Upper lobe of left lung (tissue), 6 donors: ENCODE measurements at places on chromosomes 4 and X. TPM values are rescaled to one million over a fixed set of nuclear protein-coding genes. Genes with fewer than 3 reads are reported as not detected.

Gene BEX5
- total RNA-seq, result 3.7 TPM

Gene TMPRSS11F
- not detected for total RNA-seq

Gene ABLIM2
- 9.3 TPM for total RNA-seq

Gene GAGE12E
- not detected for total RNA-seq

Gene SYN1
- 0.66 TPM for total RNA-seq

Gene ADGRL3
- 8.5 TPM for total RNA-seq

Gene FRAS1
- total RNA-seq, result 8.4 TPM

Gene WAS
- 46.0 TPM for total RNA-seq

Gene SPANXD
- not detected for total RNA-seq

Gene PABPC5
- not detected for total RNA-seq

Gene L1CAM
- not detected for total RNA-seq

Gene TSPAN7
- total RNA-seq, result 7.3 TPM

Gene RHOH
- 6.9 TPM for total RNA-seq

DNA sequence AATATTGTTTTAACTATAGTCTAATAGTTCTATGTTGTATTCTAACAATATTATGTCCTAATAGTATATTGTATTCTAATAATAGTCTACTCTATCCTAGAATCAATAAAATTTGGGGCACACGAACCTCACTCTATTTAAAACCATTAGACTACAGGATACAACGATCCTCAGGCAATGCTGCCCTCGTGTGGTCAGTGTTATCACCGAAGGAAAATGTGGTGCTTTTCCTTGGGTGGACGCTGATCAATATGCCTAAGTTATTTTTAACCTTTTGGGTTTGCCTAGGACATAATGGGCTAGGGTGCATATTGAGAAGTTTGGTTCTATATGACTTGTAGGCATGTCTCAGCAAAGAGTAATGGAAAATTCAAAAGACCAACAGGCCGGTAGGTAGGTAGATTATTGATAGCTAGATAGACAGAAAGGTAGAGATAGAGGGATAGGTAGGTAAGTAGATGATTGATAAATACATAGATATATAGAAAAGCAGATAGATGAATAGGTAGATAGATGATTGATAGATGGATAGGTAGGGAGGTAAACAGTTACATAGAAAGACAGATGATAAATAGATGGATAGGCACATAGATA lies 75.1 kb downstream of the PRKX start:
- peak; percentile 29 for DNase-seq

GRCh38 chr4:42656679-42656943 lies 294 bp downstream of the ATP8A1 start:
- no peak for DNase-seq

DNA sequence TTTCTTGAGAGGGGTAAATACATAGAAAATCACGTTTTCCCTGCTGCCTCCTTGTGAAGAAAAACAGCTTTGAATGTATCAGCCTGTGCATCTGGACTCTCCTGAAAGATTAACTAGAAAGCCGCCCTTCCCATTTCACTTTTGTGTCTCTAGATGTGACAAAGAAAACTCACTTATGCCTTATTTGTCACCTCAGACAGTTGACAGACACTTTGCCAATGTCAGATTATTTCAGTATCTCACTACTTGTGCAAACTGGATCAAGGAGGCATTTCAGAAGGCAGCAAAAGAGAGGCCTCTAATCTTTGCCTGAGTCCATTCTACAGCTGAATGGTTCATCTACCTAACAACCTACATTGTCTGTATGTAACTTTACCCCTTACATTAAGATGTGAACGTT lies 754.9 kb downstream of the RPA4 start:
- DNase-seq, result no peak

DNA sequence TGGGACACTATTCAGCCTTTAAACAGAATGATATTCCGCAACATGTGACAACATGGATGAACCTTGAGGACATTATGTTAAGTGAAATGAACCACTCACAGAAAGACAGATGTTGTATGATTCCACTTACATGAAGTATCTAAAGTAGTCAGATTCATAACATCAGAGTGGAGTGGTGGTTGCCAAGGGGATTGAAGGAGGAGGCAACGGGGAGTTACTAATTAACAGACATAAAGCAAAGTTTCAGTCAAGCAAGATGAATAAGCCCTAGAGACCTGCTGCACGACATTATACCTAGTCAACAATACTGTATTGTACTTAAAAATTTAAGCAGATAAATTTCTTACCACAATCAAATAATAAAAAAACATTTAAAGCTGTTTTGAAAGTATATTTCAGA lies 105.0 kb upstream of the NR0B1 start:
- DNase-seq, result no peak

GRCh38 chrX:30892591-30892990 lies 3.5 kb upstream of the TAB3 start:
- DNase-seq, result peak; percentile 31

DNA sequence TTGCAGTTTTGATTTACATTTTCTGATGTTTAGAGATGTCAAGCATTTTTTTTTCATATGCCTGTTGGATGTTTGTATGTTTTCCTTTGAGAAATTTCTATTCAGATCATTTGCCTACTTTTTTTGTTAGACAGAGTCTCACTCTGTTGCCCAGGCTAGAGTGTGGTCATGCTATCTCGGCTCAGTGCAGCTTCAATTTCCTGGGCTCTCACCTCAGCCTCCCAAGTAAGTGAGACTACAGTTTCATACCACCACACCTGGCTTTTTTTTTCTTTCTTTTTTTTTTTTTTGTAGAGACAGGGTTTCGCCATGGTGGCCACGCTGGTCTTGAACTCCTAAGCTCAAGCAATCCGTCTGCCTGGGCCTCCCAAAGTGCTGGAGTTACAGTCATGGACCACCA lies 291.7 kb downstream of the SLITRK2 start:
- no peak for DNase-seq

GRCh38 chr4:148090503-148091476 lies 351.4 kb downstream of the NR3C2 start:
- DNase-seq, result peak; percentile 43

GRCh38 chr4:23235628-23236390 lies 543.1 kb downstream of the GBA3 start:
- DNase-seq, result no peak

GRCh38 chr4:167622481-167623240 lies 388.4 kb upstream of the SPOCK3 start:
- no peak for DNase-seq

DNA sequence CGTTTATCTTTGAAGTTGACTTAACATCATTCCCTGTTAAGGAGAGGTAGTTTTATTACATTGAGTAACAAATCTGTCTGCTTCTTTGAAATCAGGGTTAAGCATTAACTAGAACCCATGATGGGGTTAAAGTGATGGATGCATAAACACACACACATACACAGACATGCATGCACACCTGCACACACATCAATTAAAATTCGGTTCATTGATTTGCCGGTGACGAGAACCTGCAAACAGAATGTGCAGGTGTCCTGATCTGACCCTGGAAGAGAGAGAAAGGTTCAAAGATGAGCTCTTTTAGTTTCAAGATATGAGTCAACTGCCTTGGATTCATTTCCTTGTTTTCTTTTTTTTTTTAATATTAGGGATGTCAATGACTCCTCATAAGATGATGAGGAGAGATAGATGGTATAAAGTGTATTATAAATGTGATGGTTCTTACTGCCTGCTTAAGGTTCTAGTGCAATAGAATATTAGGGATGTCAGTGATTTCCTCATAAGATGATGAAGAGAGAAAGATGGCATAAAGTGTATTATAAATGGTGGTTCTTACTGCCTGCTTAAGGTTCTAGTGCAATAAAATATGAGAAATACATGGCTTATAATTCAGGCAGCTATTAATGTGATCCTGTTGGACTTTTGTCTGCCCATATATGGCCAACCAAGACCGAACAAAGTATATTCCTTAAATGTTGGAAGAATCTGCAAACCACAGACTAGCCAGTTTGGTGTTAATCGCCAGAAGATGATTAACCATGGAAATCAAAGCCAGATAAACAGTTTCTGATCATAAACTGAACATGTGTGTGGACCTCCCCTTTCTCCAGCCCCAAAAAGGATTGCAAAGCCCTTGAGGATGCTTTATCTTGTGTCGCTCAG lies 14.1 kb upstream of the CD99 start:
- no peak for DNase-seq

GRCh38 chr4:116401293-116401692 lies 684.1 kb downstream of the TRAM1L1 start:
- DNase-seq, result no peak

GRCh38 chr4:33111117-33111516 lies 2390.9 kb downstream of the PCDH7 start:
- DNase-seq, result no peak

- DNase-seq, result no peak
Observed at GRCh38 chrX:48589482-48590162, 7.7 kb upstream of the WDR13 start.

DNA sequence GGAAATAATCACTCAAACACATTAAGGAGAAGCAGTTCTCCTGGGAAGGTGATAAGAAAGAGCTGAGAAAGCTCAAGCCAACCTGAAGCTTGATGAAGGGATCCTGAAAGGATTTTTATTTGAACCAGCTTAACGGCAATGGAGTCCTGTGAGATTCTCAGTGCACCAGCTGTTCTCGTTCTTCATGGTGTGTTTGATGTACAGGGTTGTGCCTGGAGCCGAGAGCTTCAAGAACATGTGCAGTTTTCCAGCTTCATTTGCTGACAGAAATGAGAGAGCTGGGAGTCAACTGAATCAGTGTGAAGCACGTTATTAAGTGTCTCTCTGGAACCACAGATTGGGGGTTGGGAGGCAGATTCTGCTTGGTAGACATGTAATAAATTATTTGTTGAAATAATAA lies 115.7 kb downstream of the ANKRD50 start:
- no peak for DNase-seq

- DNase-seq, result no peak
Observed at GRCh38 chr4:176377780-176378179, 58.0 kb downstream of the SPCS3 start.

- DNase-seq, result no peak
Observed at GRCh38 chrX:434946-435345, 48.2 kb upstream of the PPP2R3B start.

- DNase-seq, result no peak
Observed at GRCh38 chrX:16612257-16612897, 37.6 kb upstream of the S100G start.

DNA sequence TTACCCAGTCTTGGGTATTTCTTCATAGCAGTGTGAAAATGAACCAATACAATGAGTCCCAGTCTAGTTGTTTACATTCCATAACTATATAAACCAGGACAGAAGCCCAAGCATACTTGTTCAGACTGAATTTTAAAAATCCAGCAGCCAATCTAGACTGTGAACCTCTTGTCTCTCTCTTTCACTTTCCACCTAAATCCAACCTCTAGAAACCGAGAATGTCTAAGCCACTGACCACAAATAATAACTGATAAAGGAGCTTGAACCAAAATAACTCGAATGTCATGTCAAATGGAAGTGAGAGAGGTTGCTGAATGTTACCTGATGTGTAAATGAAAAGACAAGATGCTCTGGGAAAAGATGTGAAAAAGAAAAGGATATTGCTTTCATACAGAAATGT lies 544.7 kb downstream of the NLGN4X start:
- no peak for DNase-seq

- no peak for DNase-seq
Observed at GRCh38 chr4:19254486-19254885, 997.2 kb upstream of the SLIT2 start.

DNA sequence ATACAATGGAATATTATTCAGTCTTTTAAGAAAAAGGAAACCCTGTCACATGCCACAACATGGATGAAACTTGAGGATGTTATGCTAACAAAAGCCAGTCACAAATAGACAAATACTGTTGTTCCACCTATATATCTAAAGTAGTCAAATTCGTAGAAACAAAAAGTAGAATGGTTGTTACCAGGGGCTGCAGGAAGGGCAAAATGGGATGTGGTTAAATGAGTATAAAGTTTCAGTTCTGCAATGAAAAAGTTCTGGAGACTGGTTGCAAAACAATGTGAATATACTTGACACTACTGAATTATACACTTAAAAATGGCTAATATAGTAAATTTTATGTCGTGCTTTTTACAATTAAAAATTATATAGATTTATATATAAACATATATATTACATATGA lies 12.2 kb downstream of the SPOCK3 start:
- DNase-seq, result no peak

DNA sequence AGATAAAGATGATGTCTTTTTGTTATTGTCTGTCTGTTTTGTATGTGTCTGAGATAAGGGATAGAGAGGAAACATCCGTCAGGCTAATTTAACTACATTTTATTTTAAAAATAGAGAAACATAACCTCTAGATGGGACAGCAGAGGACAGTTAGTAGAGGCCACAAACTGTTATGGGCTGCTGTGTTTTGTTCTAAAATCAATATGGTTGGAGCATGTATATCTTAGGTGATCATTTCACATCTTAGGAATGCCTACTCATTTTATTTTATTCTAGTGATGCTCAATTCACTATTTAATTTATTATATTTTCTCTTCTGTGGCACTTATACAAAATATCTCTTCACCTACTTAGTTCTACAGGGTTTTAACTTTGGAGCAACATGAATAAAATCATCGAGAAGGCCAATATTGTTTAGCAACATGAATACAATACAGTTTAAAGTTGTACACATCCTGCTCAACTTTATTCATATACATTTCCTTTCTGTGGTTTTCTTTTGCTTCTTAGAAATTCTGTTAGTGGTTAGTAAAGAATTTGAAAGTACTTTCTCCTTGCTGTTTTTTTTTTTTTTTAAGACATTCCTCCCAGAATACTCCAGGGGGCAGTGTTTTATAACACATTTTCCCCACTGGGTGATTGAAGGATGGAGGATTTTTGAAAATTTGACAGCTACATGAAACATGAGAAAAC lies 392.9 kb downstream of the UNC5C start:
- no peak for DNase-seq

GRCh38 chr4:6334203-6334887 lies 64.7 kb downstream of the WFS1 start:
- no peak for DNase-seq

DNA sequence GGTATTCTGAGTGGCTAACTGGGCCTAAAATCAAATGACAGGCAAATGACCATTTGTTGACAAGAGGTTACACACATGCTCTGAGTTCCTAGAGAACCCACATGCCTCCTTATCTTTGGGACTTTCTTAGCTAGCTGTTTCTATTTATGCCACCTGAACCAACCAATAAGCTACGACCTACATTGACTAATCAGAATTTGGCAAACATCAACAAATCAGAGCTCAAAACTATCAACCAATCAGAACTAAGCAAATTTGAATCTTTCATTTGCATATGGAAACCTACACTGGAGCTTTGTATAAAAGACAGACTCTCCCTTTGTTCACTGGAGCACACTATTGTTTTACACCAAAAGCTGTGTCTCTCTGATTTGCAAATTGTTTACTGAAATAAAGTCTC lies 192.0 kb downstream of the CXXC4 start:
- no peak for DNase-seq

- DNase-seq, result no peak
Observed at GRCh38 chr4:184279496-184280061, 61.9 kb upstream of the ENPP6 start.

DNA sequence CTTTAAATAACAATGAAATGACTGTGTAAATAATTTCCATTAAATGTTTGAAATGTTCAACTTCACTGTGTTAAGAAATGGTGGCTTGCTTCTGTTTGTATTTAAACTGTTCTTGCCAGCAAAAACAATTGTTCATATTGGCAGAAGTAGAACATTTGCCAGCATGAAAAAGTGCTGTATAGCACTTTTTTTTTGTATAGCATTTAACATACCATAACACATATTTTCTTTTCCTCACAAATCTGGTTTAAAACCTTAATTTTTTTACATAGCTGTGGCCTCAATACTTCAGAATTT lies 94.1 kb downstream of the COX18 start:
- DNase-seq, result no peak

GRCh38 chr4:97279391-97279790 lies 863.9 kb downstream of the STPG2 start:
- DNase-seq, result no peak
